Uterus (tissue), 4 donors: ENCODE measurements at places on chromosomes 16 and 17. TPM values are rescaled to one million over a fixed set of nuclear protein-coding genes. Genes with fewer than 3 reads are reported as not detected.

MYH13 gene
- not detected for total RNA-seq

KCTD19 gene
- not detected for total RNA-seq

CYLD gene
- total RNA-seq: 17.6 TPM

TLCD3B gene
- total RNA-seq: not detected

SLC52A1 gene
- total RNA-seq: not detected

KCNH6 gene
- not detected for total RNA-seq

TMEM238L gene
- not detected for total RNA-seq

PARD6A gene
- not detected for total RNA-seq

CSH1 gene
- not detected for total RNA-seq

MLX gene
- 29.9 TPM for total RNA-seq

ABCC11 gene
- not detected for total RNA-seq

FOXN1 gene
- not detected for total RNA-seq
